Pons (tissue), 1 donor: ENCODE measurements at places on chromosomes 12 and 14.
A peak's percentile ranks its signal among the peaks of the same experiment; 100 is the strongest.

GRCh38 chr12:10210225-10210624 lies 2.5 kb upstream of the GABARAPL1 start:
- no peak for DNase-seq

GRCh38 chr12:124792961-124793441 lies 70.7 kb downstream of the SCARB1 start:
- DNase-seq: peak; percentile 45

GRCh38 chr12:118982302-118982701 lies 961 bp downstream of the SRRM4 start:
- DNase-seq: no peak

DNA sequence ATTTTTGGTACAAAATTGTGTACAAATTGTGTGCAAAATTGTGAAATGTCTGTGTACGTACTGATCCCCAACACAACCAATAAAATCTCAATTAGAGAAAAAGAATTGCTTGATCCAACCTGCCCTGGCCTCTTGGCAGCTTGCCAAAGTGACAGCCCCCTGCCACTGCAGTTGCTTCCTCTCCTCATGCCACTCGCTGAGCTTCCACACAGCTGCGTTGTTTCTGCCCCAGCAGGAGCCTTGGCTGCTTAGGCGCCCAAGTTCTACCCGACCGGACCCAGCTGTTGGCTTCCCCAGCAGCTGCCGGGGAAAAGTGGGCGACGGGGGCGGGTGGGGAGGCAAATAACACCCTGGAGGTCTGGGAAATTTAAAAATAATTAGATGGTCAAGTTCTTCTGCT lies 171.8 kb upstream of the ATF7IP start:
- DNase-seq: no peak

GRCh38 chr12:23666866-23667265 lies 282.6 kb downstream of the SOX5 start:
- no peak for DNase-seq

- DNase-seq: no peak
These were observed 139.2 kb downstream of the SLC2A13 start for GRCh38 chr12:39966721-39967120.
